MM.1S (cell line): ENCODE measurements at places on chromosomes 3 and 15.

GRCh38 chr3:49750056-49750455 lies 26.3 kb upstream of the GMPPB start:
- H3K4me1 ChIP-seq = no peaks in the 10 kb centered on the region
- 0 out of 2 replicates have a peak, but pooled peaks cover 4% of the 10 kb centered on the region for H3K36me3 ChIP-seq
- DNase-seq = no peak
- H3K27me3 ChIP-seq = no peaks in the 10 kb centered on the region
- H3K4me3 ChIP-seq = no peak overlapping the region

DNA sequence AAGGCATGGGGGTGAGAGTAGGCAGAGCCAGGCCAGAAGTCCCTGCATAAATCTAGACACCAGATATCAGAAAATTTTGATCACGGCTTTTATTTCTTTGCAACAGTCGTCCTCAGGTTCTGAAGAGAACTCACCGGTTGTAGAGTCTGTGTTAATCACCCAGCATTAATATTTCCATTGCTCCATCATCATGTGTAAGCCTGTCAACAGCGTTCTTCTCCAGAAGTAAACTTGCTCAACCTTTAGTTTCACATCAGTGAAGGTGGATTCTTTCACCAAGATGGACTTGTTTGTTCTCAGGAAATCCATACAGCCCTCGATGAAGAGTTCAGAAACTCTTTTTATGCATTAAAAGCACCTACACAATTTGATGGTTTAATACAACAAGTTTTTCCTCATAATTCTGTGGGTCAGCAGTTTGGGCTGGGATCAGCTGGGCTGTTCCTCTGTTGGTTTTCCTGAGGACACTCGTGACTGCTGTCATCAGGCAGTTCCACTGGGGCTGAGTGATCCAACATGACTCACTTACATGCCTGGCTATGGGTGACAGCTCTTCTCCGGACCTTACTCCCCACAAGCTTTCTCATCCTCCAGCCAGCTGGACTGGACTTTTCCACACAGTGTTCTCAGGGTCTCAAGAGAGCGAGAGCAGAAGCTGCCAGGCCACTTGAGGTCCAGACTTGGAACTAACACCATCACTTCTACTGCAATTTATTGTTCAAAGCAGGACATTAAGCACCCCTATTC lies 303.4 kb downstream of the ZNF621 start:
- H3K4me1 ChIP-seq = no peaks in the 10 kb centered on the region
- H3K27ac ChIP-seq = no peak overlapping the region
- H3K27me3 ChIP-seq = no peaks in the 10 kb centered on the region
- no peak for DNase-seq
- H3K36me3 ChIP-seq = no peaks in the 10 kb centered on the region
- H3K4me3 ChIP-seq = no peak overlapping the region

- no peak overlapping the region for H3K4me3 ChIP-seq
- no peaks in the 10 kb centered on the region for H3K27me3 ChIP-seq
- H3K36me3 ChIP-seq = no peaks in the 10 kb centered on the region
- H3K4me1 ChIP-seq = no peaks in the 10 kb centered on the region
- H3K27ac ChIP-seq = no peak overlapping the region
- no peak for DNase-seq
These were observed 51.3 kb downstream of the IMPG2 start for GRCh38 chr3:101268971-101269671.

DNA sequence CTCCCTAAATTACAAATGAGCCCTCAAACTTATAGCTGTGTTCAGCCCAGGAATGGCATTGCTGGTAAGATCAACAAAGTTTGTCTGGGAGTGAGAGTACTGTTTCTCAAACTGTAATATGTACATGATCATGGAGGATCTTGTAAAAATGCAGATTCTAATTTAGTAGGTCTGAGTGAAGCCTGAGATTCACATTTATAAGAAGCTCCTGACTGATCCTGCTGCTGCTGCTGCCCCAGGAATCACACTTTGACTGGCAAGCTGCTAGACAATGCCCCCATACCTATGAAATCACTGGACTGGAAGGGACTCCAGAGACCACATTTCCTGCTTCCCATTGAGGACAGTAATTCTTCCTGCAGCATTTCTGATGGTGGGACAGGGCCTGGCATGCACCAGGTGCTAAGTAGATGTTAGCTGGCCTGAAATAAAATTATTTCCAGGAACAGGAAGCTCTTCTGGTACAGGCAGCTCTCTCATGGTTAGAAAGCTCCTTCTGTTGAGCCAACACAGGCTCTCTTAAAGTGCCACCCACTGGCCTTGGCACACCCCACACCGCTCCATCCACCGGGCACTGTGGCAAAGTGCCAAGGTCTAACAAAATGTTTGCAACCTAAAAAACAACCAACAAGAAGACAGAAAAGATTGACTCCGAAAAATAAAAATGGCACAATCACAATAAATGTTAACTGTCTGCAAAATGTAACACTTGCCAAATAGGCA lies 36.7 kb upstream of the ZNF710 start:
- DNase-seq = no peak
- H3K27me3 ChIP-seq = no peaks in the 10 kb centered on the region
- no peaks in the 10 kb centered on the region for H3K36me3 ChIP-seq
- H3K27ac ChIP-seq = no peak overlapping the region

DNA sequence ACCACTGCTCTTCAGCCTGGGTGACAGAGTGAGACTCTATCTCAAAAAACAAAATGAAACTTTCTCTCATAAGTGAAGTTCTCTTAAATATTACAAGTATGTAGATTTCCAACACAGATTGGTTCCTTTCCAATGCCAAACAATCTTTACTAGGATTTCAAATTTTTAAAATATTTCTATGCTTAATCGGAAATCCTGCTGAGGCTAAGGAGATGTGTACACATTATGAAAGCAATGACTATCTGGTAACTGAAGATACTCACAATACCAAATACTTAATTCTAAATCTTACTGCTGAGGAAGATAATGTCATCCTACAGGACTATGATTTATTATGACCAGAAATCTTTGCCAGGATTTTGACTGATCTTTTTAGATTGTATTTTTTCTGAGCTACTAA lies 255.6 kb upstream of the ZNF717 start:
- no peaks in the 10 kb centered on the region for H3K36me3 ChIP-seq
- peaks cover 13% of the 10 kb centered on the region; the same call in 1 of the 2 replicates for H3K4me1 ChIP-seq
- H3K4me3 ChIP-seq = no peak overlapping the region
- no peaks in the 10 kb centered on the region for H3K27me3 ChIP-seq
- H3K27ac ChIP-seq = no peak overlapping the region

- no peaks in the 10 kb centered on the region for H3K27me3 ChIP-seq
- no peaks in the 10 kb centered on the region for H3K36me3 ChIP-seq
- no peak for DNase-seq
- H3K4me3 ChIP-seq = no peak overlapping the region
- no peak overlapping the region for H3K27ac ChIP-seq
These were observed 246.4 kb downstream of the SLC9A9 start for GRCh38 chr3:143601723-143602484.

DNA sequence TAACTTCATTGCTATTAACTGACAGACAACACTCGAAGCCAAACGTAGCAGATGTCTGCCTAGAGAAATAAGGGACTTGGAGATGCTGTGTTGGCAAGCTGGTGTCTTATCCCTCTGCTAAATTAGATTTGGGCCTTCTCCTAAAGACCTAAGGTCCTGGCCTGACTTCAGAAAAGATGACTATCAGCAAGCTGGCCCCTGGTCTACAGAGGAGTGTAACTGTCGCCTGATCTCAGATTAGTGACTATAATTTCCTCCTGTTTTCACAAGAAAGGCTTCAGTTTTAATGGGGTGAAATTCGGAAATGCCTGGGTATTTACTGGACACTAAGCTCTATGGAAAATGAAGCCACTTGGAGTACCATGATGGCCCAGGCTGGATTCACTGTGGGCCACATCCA lies 53.1 kb upstream of the SLC7A14 start:
- no peaks in the 10 kb centered on the region for H3K36me3 ChIP-seq
- no peaks in the 10 kb centered on the region for H3K4me1 ChIP-seq
- DNase-seq = no peak
- H3K27me3 ChIP-seq = peaks cover 13% of the 10 kb centered on the region
- H3K27ac ChIP-seq = no peak overlapping the region

DNA sequence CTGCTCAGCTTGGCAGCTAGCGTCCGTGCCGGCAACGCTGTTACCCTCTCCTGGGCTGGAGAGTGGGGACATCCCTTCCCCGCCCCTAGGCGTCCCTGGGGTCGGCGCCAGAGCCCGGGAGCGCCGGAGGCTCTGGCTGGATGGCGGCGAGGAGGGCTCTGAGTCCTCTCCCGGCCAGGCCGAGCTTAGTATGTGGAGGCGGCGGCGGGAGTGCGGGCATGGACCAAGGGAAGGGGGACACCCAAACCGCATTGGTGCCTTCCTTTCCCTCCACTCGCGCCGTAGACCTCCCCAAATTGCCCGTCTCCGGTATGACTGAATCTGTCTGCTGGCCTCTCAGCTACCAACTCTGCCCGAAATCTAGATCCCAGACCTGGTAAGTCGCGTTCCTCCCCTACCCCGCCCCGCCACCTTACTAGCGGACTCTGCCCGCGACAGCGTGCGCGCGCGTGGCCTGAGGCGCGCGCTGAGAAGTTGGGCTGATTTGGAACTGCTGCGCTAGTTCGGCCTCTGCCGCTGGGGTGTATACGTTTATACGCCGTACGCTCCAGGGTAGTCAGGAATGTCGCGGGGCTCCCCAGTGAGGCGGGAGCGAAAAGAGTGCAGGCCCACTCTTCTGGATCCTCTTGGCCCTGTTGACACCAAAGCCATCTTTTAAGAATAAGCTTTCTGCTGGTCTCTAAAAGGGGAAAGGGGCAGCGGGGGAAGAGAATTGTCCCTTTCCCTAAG lies 12.2 kb downstream of the ZIC1 start:
- no peak overlapping the region for H3K4me3 ChIP-seq
- DNase-seq = no peak
- H3K36me3 ChIP-seq = no peaks in the 10 kb centered on the region
- H3K27me3 ChIP-seq = no peaks in the 10 kb centered on the region

DNA sequence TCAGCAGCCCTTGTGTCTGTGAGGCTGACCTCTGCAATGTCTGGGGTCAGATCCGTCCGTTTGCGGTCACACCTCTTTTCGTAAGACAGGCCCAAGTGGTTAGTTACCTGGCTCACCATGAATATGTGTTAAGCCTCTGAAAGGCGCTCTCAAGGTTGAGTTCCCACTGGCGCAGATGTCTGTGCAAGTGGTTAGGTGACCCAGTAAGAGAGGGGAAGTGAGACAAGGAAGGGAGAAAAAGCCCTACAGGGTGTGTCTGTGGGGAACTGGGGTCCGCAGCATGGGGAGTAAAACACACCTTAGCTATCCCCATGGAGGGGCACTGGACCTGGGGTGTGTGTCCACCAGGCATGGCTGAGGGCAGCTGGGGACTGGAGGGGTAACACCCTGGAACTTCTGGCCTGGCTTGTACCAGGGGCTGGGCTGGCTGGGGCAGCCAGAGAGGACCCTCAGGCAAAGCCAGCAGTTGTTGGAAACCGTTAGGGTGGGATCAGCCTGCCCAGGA lies 391.6 kb upstream of the PROK2 start:
- peaks cover 27% of the 10 kb centered on the region for H3K4me1 ChIP-seq
- H3K36me3 ChIP-seq = no peaks in the 10 kb centered on the region
- DNase-seq = peak; percentile 77

DNA sequence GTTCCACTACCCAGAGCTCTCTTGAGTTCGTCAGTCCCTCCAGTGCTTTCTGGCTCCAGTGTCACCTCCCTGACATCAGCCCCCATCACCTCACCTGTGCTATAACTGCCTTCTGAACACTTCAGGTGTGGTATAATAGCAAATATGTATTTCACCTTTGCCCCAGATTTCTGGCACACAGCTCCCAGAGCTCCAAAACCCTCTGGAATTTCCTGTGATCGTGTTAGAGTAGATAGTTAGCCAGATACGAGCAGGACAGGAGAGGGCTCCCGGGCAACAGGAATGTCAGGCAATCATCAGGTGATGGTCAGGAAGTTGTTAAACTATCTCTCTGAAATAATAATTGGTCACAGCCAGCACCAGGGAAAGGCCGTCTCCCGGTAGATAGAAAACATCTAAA lies 22.6 kb upstream of the LIMD1 start:
- DNase-seq = no peak
- no peaks in the 10 kb centered on the region for H3K27me3 ChIP-seq
- H3K4me1 ChIP-seq = peaks cover 53% of the 10 kb centered on the region

- DNase-seq = no peak
- H3K4me1 ChIP-seq = no peaks in the 10 kb centered on the region
- peaks cover 48% of the 10 kb centered on the region for H3K27me3 ChIP-seq
- no peak overlapping the region for H3K27ac ChIP-seq
These were observed 46.5 kb upstream of the CCDC174 start for GRCh38 chr3:14605067-14605466.

- no peak overlapping the region for H3K27ac ChIP-seq
- DNase-seq = no peak
- H3K27me3 ChIP-seq = no peaks in the 10 kb centered on the region
- no peaks in the 10 kb centered on the region for H3K36me3 ChIP-seq
- no peaks in the 10 kb centered on the region for H3K4me1 ChIP-seq
These were observed 319.5 kb downstream of the C3orf38 start for GRCh38 chr3:88469216-88469615.

DNA sequence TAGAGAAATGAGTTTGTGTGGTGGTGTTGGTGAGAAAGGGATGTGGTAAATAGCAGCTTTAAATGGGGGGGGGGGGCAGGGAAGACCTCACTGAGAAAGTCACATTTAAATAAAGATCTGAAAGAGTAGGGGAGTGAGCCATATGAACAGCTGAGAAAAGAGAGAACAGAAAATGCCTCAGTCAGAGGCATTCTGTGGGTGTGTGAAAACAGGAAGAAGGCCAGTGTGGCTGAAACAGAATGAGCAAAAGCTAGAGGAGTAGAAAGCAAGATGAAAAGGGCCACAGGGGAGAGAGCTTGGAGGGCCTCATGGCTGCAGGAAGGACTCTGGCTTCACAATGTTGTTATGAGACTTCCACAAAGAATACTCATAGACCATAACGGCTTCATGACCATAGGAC lies 783.3 kb downstream of the ZPLD1 start:
- H3K4me3 ChIP-seq = no peak overlapping the region
- H3K36me3 ChIP-seq = no peaks in the 10 kb centered on the region
- H3K27ac ChIP-seq = no peak overlapping the region
- peak; percentile 60 for DNase-seq
- H3K4me1 ChIP-seq = 0 out of 2 replicates have a peak, but pooled peaks cover 4% of the 10 kb centered on the region

GRCh38 chr15:83436513-83437158 lies 10.5 kb upstream of the SH3GL3 start:
- H3K36me3 ChIP-seq = no peaks in the 10 kb centered on the region
- H3K4me1 ChIP-seq = no peaks in the 10 kb centered on the region
- no peaks in the 10 kb centered on the region for H3K27me3 ChIP-seq
